ENCODE measurements at places on chromosomes 5 and 9.

DNA sequence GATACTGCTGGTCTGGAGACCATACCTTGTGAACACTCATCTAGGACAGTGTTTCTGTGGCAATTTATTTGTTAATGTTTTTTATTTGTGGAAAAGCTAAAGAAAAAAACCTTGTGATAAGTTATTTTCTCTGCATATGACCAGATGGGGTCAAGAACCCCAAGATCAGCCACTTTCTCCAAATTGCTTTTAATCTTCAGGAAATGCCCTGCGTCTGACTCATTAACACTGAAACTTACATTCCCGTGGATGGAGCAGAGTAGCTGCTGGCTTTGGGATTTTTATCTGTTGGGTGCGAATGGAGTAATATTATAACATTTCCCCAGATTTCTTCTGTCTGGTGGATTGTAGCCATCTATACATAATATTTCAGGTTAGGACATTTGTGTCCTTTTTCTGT is 444.5 kb downstream of the SH3GL2 start:
- DNase-seq, result no peak

GRCh38 chr5:45038366-45038987 is 229.7 kb downstream of the MRPS30 start:
- no peak for DNase-seq

GRCh38 chr5:173742432-173742816 is 126.0 kb upstream of the BOD1 start:
- peak; percentile 7 for DNase-seq

- DNase-seq, result no peak
Measured at GRCh38 chr5:135718151-135718550, 116.3 kb upstream of the SLC25A48 start.

GRCh38 chr9:97559111-97559514 is 57.6 kb downstream of the TMOD1 start:
- no peak for DNase-seq

- DNase-seq, result no peak
Measured at GRCh38 chr5:86452251-86452650, 165.5 kb upstream of the COX7C start.

- DNase-seq, result no peak
Measured at GRCh38 chr5:62043289-62044280, 262.4 kb upstream of the KIF2A start.

All from activated naive CD8-positive, alpha-beta T cell treated with anti-CD3 and anti-CD28 coated beads for 36 hours (primary cell).